ENCODE measurements at places on chromosomes 7 and 10.

DNA sequence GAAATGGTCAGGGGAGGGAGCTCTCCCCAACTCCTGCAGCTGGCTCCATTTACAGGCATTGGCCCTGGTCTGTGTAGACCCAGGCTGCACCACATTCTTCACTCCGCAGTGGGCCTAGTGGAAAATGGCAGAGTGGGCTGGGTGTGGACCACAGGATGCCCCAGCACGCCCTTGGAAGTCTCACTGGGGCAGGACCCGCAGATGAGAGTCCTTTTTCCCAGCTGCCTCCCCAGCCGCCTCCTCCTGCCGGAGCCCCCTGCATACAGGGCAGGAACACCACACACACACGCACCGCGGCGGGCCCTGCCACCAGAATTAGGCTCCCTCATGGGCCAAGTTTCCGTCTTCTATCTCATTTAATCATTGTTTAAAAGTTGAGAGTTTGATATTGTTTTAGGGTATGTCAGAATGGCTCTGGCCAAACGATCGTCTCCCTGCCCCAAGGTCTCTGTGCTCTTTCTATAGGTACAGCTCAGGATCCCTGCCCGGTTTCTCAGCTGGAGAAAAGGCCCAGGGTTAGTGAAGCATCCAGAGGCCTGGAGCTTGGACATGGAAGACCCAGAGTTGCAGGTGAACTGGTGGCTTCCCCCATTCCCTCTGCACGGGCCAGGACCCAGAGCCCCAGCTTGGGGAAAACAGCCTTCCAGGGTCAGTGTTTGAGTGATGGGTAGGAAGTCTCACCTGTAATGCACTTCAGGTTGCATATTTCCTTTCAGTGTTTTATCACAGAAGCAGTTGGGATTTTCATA lies 42.0 kb downstream of the ZNF467 start:
- DNase-seq: no peak

DNA sequence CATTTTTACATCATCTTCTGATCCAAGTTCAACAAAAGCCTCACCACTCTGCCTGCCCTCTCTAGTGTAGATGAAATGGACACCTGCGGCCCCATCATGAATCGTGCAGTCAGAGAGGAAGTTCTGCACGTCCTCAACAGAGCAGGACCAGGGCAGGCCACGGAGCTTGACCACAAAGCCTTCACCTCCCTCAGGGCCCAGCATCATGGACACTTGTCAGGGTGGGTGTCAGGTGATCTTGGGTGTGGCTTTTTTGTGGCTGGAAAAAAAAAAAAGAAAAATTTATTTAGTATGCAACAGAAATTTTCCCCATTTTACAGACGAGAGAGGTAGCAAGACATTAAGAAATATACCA lies 16.2 kb downstream of the FXYD4 start:
- no peak for DNase-seq

GRCh38 chr10:60989400-60989876 lies 45.5 kb upstream of the RHOBTB1 start:
- DNase-seq: no peak

DNA sequence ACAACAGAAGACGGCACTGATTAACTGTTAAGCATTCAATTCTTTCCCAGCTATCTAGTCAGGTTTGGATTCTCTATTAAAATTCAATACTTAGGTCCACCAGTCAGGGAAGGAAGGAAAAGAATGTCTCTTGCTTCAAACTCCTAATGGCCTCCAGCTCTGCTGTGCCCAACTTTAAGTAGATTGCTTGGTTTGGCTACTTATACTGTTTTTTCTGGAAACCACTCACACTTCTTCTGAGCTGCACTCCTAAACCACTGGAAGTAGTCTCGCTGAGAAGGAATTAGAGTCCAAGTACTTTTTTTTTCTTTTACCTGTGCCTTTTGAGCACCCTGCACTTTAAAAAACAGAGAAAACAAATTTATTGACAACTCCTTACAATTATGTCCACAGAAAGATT lies 26.7 kb upstream of the COL1A2 start:
- DNase-seq: no peak

- DNase-seq: no peak
Measured at GRCh38 chr10:97531401-97531986, 32.8 kb downstream of the UBTD1 start.

DNA sequence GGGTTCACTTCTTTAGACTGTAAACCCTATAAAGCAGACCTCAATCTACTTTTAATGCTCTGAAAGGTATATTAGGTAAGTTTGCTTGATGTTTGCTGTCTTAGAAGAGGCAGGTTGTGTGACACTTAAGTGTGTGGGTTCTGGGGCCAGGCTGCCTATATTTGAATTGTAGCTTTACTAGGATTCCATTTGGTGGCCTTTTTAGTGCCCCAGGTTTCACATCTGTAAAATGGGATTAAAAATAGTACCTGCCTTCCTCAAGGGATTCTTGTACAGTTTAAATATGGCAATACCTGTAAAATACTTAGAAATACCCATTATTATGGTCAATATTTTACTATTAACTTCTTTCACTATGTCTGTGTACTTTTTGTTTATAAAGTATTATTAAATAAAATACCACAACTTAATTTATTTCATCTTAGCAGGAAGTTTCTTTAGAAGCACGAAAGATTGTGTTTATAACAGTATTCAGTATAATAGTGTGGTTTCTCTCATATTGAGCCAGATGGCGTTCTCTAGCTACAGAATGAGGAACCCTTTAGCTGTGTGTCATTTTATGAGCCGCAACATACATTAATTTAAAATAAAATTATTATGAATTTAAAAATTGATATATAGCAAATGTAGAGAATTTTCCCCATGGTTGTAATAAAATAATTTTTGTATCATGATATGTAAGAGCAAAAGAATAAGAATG lies 94.2 kb downstream of the CDK14 start:
- no peak for DNase-seq

- DNase-seq: no peak
Measured at GRCh38 chr10:24318517-24318916, 109.6 kb downstream of the KIAA1217 start.

- DNase-seq: no peak
Measured at GRCh38 chr10:43706166-43706565, 57.5 kb upstream of the ZNF32 start.

GRCh38 chr10:70331486-70332268 lies 47.9 kb upstream of the NPFFR1 start:
- DNase-seq: peak; percentile 100

- no peak for DNase-seq
Measured at GRCh38 chr7:27344471-27344870, 101.9 kb downstream of the EVX1 start.

GRCh38 chr10:44017483-44018145 lies 367.3 kb downstream of the CXCL12 start:
- no peak for DNase-seq

- DNase-seq: no peak
Measured at GRCh38 chr10:119503821-119504220, 38.7 kb downstream of the RGS10 start.

GRCh38 chr7:110119883-110120581 lies 970.9 kb upstream of the LRRN3 start:
- DNase-seq: no peak

DNA sequence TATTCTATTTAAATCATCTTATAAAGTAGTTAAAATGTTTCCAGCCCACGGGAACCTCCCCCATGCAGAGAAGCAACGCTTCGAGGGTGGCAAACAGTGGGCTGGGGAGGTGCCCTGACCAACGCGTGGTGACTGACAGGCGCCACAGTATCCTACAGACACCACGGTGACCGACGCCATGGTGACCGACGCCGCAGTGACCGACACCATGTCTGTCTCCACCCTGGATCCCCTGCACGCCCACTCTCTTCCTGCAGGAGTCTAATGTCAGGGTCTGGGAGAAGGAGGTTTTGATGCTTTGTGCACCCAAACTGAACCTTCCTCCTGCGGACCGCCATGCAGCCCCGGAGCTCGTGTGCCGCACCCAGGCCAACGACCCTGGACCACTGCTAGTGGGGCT lies 464.4 kb downstream of the PTPRN2 start:
- DNase-seq: no peak

GRCh38 chr7:134731616-134732015 lies 47.8 kb upstream of the CALD1 start:
- no peak for DNase-seq

- no peak for DNase-seq
Measured at GRCh38 chr10:122140461-122140902, 130.6 kb upstream of the BTBD16 start.

- DNase-seq: no peak
Measured at GRCh38 chr7:155122831-155123230, 52.7 kb downstream of the HTR5A start.

- no peak for DNase-seq
Measured at GRCh38 chr7:44183386-44183785, 5.9 kb downstream of the GCK start.

DNA sequence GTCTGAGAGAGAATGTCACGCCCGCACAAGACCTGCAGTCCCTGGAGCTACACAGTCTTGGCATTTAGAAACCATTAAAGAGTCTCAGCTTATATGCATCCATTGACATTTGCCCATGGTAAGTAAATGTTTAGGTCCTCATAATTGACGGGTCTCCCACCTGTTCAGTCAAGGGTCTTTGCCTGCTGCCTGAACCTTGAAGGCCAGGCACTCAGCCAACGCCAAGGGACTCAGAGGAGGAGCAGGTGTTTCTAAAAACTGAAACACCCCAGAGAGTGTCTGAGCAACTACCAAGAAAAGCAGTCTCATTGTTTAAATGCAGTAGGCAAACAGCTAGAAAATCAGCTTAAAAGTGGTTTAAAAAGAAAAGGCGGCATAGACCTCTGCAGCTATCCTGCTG lies 264.7 kb upstream of the AKR1E2 start:
- no peak for DNase-seq

GRCh38 chr7:106346167-106346677 lies 61.4 kb upstream of the NAMPT start:
- no peak for DNase-seq

- no peak for DNase-seq
Measured at GRCh38 chr10:101565370-101565900, 22.6 kb downstream of the POLL start.

DNA sequence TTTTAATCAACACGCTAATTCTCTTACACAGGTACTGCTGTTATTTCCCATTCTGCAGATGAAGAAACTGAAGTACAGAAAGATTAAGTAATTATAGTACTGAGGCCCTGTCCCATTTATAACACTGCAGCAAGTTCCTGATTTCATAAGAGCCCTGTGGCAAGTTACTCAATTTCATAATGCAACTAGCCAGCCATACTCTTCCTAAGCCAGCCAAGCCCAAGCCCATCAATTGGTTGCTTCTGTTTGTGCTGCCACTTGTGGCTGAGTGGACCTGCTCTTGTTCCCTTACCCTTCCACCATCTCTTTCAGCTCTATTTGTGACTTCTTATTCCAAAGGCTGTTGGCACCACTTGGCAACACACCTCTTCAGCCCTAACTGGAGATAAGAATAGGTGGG lies 19.7 kb upstream of the PRPF18 start:
- DNase-seq: peak; percentile 67

DNA sequence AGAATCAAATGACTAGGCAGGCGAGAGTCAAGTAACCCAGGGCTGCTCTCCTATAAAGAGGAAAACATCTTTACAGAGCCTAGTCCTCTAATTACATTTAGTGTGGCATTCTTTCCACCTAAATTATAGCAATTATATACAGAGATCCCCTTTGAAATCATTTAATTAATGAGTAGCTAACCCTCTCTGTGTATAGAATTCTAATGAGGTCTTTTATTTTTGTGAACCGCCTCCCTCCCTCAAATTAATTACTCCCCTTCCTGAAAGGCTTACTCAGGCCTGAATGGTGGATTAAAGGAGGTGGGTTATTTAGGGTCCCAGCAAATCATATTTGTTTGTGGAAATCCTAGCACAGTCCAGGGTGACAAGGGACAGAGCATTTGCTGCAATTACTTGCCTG lies 551.8 kb downstream of the SORCS3 start:
- no peak for DNase-seq

GRCh38 chr7:44636926-44637325 lies 30.5 kb downstream of the OGDH start:
- DNase-seq: no peak

GRCh38 chr7:21580073-21580521 lies 37.3 kb downstream of the DNAH11 start:
- peak; percentile 80 for DNase-seq

- DNase-seq: no peak
Measured at GRCh38 chr7:48182718-48183369, 11.6 kb downstream of the ABCA13 start.

GRCh38 chr10:129761197-129761972 lies 202.7 kb downstream of the EBF3 start:
- no peak for DNase-seq

DNA sequence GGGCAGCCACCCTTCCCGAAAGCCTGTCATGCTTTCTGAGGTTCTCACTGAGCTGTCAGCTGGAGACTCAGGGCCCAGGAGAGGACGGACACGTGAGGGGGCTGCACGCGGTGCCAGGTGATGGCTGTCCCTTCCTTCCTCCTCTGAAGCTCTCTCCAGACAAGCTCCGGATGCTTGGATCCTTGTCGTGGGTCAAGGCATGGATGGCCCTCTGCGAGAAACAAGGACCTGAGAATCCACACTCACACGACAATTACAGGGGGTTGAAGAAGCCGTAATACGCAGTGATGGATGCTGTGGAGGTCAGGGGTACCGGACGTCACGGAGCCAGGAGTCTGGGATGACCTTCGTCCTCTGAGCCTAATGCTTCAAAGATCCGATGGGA lies 170.3 kb downstream of the USP6NL start:
- no peak for DNase-seq

GRCh38 chr7:20713792-20714191 lies 72.9 kb downstream of the SP8 start:
- no peak for DNase-seq

DNA sequence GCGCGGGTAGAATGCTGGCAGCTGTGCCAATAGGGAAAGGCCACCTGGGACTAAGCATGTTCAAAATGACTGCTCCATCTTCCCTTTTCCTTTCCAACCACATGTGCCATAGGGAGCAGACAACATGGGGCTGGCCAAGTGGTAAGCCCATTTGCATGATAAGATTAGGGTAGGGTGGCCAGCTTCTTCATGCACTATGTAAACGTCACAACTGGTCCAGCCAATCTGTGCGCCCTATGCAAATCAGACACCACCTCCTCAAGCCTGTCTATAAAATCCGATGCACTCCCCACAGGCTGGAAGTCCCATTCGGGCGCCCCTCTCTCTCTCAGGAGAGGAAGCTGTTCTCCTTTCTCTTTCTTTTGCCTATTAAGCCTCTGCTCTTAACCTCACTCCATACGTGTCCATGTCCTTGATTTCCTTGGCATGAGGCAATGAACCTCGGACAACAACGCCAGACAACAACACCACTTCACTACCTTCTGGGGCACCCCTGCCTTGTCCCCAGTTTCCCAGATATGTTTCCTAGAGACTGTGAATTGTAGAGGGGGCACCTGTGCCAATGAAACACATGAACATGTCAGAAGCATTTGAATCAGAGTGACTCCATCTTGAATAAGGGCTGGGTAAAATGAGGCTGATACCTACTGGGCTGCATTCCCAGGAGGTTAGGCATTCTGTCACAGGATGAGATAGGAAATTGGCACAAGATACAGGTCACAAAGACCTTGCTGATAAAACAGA lies 19.1 kb upstream of the EXOC6 start:
- no peak for DNase-seq

GRCh38 chr7:73900286-73900685 lies 39.3 kb downstream of the TMEM270 start:
- no peak for DNase-seq

All from Kasumi-1 (cell line).